ENCODE measurements at places on chromosomes 5 and 9.

- DNase-seq: no peak
Measured at GRCh38 chr5:116032094-116032517, at the start of gene ARL14EPL. TSS of gene ARL14EPL (plus strand) at chr5:116032472. CDS start at chr5:116051466, 18,994 bp downstream.

DNA sequence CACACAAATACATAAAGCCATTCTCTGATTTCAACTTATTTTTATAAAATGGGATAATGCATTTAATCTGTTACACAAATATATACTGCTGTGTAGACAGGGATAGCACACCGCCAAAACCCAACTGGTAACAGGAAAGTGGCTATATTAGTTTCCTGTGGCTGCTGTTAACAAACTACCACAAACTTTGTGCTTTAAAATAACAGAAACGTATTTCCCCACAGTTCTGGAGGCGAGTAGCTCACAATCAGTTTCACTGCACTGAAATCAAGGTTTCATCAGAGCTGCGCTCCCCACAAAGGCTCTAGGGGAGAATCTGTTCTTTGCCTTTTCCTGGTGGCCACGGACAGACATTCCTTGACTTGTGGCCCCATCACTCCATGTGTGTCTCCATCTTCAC, 94.0 kb downstream of the MLLT3 start:
- DNase-seq: no peak

- no peak for DNase-seq
Measured at GRCh38 chr5:95086927-95087815, 197.7 kb downstream of the MCTP1 start.

- no peak for DNase-seq
Measured at GRCh38 chr9:116303270-116303669, 149.7 kb downstream of the PAPPA start.

GRCh38 chr5:138110266-138110963, 26.6 kb downstream of the WNT8A start:
- no peak for DNase-seq

GRCh38 chr5:144913661-144914060, 743.0 kb downstream of the KCTD16 start:
- DNase-seq: no peak

DNA sequence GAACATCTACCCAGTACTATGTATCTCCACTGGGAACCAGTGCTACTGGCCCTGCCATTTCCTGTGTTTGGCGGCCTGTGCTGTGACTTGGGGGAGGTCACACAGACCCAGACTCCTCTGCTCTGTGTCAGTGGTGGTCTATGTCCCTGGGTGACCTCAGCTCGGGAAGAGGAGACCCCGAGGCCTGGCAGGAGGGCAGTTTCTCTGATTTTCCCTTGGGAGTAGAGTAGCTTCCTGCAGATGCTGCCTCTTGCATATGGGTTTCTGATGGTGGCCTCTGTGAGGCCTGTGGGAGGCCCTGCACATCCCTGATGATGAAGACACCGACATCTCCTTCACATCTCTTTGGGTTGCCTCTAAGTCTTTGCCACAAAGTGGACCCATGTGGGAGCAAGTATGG, 13.0 kb upstream of the SMIM32 start:
- no peak for DNase-seq

DNA sequence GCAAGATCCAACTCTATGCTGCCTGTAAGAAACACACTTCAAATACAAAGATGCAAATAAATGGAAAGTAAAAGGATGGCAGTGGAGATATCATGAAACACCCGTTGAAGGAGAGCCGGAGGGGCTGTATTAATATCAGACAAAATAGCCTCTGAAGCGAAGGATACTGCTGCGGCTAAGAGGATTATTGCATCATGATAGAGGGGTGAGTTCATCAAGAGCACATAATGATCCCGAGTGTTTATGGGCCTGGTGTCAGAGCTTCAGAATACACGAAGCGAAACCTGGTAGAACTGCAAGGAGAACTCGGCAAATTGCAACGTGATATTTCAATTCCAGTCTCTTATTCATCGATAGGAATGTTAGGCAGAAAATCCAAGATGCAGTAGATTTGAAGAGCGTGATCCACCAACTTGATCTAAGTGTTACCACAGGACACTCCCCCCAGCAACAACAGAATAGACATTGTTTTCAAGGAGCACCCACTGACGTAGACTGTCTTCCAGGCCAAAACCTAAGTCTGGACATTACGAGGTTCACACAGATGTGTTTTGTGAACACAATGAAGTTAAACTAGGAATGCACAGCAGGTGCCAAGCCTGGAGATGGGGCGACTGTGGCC, 27.7 kb upstream of the QSOX2 start:
- DNase-seq: no peak
